NCI-H2107 (cell line): ENCODE measurements at places on chromosomes 6 and 20.

DNA sequence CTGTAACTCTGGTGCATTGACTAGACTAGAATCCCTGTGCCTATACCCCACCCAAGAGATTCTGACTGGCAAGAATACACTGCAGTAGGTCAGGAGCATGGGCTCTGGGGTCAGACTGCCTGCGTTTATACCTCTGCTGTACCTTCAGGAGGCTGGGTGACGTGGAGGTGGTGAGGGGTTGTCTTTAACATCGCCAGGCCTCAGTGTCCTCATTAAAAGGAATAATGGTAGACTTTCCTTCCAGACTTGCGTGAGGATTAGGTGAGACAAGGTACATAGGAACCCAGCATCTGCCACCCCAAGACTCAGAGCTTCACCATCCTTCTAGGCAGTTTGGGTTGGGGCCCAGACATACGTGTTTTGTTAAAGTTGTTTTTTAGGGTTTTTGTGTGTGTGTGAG lies 44.3 kb downstream of the TM9SF4 start:
- no peak for DNase-seq

DNA sequence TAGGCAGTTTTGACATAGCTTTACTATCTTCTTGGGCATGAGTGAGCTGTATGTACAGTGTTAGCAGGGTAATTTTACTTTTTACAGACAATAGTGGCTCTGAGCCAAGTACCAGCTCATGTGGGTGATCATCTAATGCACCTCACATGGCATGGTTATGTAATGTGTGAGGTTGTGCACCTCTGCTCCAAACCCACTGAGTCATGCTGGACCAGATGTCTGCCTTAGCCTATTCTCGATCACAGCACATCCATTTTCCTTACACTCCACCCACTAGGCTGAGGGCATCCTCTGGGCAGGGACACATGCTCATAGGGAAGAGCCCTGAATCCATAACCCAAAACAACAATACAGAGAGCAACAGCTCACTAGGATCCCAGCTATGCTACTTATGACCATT lies 71.6 kb upstream of the FBXL4 start:
- no peak for DNase-seq

GRCh38 chr6:26613689-26614683 lies 17.2 kb downstream of the ABT1 start:
- DNase-seq = no peak

DNA sequence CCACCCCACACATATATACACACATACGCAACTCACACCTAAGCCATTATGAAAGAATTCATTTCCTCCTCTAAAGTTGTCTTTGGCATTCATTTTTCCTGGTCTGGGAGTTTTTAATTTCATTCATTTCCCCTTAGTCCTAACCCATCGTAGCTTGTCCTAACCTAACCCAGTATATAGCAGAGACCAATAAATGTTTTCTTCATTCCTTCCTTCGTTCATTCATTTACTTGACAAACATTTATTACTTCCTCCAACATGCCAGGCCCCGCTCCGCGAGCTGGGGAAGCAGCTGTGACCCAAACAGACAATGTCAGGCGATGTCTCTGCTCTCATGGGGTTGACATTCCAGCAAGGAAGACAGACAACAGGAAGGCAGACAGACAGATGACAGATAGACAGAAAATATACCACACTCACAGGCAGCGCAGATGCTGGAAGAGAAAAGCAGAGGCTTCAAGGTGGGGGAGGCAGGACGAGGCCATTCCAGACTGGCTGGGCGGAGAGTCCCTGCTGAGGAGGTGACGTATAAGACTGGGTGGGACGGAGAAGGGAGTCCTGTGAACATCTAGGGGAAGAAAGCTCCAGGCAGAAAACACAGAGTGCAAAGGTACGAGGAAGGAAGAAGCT lies 33.7 kb upstream of the SIRPA start:
- DNase-seq = no peak
